ENCODE measurements at places on chromosomes 11 and 22.
A peak's percentile ranks its signal among the peaks of the same experiment; 100 is the strongest.

- DNase-seq = no peak
These were observed 33.0 kb downstream of the DDX6 start for GRCh38 chr11:118757876-118758399.

DNA sequence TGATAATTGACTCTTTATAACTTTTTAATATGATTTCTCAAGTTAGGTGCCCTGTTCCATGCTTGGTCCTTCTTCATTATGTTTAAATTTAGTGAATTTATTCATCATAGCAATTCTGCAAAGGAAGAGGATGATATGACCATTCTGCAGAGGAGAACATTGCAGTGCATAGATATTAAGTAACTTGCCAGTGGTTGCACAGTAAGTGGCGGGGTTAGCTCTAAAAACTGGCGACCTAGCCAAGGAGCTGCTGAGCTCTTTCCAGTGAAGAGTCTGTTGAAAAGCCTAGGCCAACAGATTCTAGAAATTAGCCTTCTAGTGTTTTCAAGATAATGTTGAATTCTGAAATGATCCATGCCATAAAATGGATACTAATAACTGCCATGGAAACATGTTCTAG is 4.6 kb downstream of the EWSR1 start:
- DNase-seq = no peak

DNA sequence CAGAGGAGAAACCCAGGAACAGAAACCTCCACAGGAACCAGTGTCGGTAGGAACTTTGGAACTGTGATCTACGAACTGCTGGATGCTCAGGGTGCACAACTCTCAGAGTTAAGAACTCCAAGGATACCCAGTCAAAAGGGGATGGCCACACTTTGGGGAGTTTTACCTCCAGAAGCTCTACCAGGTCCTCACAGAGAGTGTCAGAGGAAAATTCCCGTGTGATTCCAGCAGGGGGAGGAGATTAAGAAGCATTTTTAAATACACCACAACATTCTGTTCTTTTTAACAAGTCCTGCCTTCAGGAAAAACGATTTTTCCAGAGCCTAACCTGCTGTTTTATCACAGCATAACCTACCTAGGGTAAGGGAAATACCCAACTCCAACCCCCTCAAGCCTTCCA is 104.0 kb downstream of the SOX6 start:
- no peak for DNase-seq

DNA sequence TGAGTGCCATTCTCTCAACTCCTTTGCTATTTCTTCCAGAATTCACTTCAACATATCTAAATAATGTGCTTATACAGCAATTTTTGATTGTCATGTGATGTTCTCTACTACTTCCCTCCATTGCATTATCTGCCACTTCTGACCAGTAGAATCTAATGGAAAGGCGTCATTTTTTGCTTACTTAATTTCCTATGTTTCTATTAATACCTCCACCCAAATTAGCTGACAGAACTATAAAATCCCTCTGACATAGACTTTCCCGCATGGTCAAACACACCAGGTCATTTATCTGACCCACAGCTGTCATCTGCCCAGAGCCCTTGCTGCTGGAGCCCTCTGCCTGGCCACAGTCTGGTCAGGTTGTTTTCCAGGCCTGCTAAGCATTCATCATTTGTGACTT is 258.6 kb upstream of the NARS2 start:
- DNase-seq = no peak

- no peak for DNase-seq
These were observed 123.1 kb downstream of the CD44 start for GRCh38 chr11:35262056-35262455.

DNA sequence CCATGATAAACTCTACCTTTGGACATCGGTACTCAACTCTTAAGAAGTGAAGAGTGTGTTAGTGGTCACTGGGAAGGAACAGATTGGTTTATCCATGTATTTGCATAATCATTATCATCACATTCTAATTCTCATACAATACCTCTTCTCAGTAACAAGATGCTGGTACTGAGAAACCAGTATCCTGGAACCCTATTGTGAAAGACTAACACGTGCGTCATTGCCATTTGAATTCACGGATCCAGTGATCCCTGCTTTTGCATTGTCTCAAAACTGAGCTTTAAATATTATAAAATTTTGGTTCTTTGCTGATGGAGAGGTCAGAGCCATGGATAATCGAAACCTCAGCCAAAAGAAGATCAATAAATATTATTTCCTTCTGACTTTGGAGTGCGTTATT is 35.2 kb downstream of the KIRREL3 start:
- no peak for DNase-seq

DNA sequence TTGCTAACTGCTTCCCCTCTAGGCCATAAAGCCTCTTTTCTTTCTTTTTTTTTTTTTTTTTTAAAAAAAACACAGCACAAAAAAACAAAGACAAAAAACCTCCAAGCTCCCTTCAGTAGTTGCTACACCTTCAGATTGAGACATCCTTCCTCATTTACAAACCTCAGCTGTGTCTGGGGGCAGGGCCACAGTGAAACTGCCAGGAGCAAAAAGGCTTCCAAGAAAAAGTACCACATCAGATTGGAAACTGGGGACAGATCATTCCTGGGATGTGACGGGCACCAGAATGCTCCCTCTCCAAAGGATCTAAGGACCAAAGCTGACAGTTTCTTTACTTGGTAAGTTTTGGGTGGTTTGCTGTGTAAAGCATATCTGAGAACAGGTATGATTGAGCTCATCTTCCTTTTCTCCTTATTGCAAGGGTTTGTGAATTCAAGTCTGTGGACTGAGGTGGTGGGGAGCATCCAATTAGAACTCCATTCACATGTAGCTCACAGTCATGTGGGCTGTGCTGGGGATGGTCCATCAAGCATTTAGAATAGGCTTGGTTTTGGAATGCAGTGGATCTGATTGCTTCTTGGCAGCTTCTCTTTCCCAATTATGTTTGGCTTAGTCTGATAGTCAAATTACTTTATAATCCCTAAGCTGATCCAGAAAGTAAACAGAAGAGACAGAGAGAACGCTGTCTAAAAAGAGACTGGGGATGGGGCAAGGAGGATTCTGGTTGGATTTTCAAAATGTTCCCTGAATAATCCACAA is 705 bp downstream of the BBOX1 start:
- peak; percentile 6 for DNase-seq

DNA sequence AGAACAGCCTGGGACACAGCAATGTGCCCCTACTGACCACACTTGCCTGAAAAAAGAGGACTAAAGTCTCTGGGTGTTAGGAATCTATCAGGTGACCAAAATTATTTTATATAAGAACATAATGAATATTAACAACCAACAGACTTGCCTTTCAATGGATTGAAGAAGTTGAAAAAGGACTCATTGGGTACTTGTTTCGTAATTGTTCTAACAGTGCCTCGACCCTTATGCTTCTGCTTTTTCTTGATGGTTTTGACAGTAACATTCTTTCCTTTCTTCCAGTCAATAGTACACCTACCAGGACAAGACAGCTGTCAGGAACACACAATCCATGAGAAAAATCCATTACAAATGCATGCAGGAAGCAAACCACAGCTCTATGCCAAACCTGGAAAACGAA is 29.0 kb upstream of the PHLDA2 start:
- peak; percentile 49 for DNase-seq

DNA sequence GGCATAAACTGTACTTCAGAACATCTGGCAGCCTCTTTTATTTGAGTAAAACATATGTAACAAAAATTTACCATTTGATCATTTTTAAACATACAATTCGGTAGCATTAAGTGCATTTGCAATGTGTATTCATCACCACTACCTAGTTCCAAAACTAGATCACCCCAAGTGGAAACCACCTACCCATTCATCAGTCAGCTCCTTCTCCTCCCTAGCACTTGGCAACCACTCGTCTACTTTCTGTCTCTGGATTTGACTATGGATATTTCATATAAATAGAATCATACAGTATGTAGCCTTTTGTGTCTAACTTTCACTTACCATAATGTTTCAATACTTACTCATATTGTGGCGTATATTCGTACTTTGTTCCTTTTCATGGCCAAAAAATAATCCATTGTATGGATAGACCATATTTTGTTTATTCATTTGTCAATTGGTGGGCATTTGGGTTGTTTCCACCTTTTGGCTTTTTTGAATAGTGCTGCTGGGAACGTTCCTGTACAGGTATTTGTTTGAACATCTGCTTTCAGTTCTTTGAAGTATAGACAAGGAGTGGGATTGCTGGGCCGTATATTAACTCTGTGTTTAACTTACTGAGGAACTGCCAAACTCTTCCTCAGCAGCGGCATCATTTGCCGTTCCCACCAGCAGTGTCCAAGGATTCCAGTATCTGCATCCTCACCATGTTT is 27.2 kb upstream of the ADORA2A start:
- DNase-seq = no peak

GRCh38 chr11:13168271-13168670 is 109.3 kb upstream of the BMAL1 start:
- DNase-seq = no peak

DNA sequence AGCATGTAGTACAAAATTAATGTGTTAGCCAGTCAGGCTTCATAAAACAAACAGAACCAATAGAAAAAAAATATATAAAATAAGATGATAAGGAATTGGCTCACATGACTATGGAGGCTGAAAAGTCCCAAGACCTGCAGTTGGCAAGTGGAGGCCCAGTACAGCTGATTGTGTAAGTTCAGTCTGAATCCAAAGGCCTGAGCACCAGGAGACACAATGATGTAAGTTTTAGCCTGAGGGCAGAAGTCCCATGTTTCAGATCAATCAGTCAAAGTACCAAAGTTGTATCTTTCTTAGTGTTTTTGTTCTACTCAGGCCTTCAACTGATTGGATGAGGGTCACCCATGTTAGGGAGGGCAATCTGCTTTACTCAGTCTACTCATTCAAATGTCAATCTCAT is 14.3 kb upstream of the OR10D3 start:
- no peak for DNase-seq

- no peak for DNase-seq
These were observed 1061.6 kb downstream of the JRKL start for GRCh38 chr11:97451441-97451840.

- DNase-seq = no peak
These were observed 61.4 kb downstream of the SYT13 start for GRCh38 chr11:45224766-45225165.

GRCh38 chr11:60923326-60923725 is 934 bp upstream of the TMEM132A start:
- no peak for DNase-seq

DNA sequence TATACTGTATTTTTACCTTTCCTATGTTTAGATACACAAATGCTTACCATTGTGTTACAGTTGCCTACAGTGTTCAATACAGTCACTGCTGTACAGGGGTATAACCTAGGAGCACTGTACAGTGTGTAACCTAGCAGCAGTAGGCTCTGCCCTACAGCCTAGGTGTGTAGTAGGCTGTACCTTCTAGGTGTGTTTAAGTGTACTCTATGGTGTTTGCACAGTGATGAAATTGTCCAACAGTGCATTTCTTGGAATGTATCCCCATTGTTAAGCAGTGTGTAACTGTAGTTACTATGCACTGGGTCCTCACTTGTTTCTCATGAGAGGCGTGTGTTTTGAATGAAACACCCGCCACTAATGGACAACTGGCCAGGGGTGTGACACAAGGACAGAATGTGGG is 269.0 kb downstream of the OPCML start:
- DNase-seq = no peak
